ENCODE measurements at places on chromosomes 5 and 9.

- no peak for DNase-seq
These were observed 20.6 kb downstream of the CLPTM1L start for GRCh38 chr5:1324301-1324700.

- no peak for DNase-seq
These were observed 39.9 kb downstream of the RHOBTB3 start for GRCh38 chr5:95770830-95771708.

DNA sequence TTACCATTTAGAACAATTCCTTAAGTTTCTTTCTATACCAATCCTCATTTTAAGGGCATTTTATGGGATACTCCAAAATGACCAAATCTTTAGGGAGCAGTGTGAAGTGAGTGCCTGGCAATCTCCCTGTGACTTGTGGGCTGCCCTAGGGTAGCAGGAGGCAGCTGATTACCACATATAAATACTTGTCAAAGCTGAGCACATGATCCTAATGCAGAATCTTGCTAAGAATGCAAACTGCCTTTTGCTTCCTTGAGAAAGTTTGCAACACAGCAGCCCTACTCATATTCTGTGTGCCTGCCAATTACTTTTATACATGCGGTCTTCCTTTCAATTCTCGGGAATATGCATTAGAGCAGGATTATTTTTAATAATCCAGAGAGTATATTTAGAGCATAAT is 18.2 kb upstream of the NREP start:
- DNase-seq: no peak

GRCh38 chr9:78236551-78236910 is 656 bp downstream of the CEP78 start:
- no peak for DNase-seq

DNA sequence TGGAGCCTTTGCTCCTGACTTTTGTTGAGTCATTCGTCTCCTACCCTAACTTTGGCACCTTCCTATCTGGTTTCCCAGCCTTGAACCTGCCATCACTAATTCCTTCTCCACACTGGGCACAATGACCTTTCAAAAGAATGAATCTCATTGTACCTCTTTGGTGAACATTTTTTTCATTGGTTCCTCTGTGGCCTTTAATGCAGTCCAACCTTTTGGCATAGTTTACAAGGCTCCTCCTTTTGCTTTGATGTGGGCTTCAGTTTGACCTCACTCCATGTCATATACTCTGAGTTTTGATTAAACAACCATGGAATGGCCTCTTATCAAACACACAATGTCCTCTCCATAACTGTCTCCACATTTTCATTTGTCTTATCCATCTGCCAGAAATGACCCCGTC is 14.5 kb upstream of the ROPN1L start:
- DNase-seq: no peak

DNA sequence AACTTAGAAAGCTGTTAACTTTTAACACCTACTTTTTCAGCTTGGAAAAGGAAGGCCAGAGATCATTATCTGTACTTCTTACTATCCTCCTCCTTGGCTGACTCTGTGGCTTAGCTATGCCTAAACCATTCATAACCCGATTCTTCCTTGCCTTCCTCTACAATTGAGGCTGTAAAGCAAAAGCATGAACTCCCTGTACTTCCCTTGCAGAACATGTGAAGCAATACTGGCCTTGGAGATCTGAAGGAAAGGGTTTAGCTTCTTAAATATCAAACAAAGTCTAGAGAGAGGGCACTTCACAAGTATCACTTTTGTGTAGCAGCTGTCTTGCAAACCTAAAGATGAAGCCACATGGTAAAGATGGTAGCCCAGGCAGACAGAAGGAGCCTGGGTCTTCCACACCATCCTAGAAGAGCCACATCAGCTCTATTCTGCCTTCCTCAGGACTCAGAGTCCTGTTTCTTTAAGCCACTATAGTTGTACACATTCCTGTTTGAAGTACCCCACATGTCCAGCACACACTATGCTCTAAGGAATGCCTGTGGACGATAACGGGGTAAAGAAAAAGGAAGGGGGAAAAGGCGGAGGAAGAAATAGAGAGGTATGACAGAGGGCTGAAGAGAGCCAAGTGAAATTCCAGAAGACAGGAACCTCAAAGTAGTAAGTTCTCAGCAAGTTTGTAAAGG is 169.2 kb downstream of the SLIT3 start:
- no peak for DNase-seq

All from activated T-helper 1 cell treated with anti-CD3 and anti-CD28 coated beads, Interleukin-2, amount 50 U/mL, for 16 hours (primary cell).